ENCODE measurements at places on chromosomes 12 and 14. TPM values are rescaled to one million over a fixed set of nuclear protein-coding genes. Genes with fewer than 3 reads are reported as not detected.

- DNase-seq, result no peak
These were observed 132.8 kb upstream of the TRHDE start for GRCh38 chr12:72139411-72139810.

- no peak for DNase-seq
These were observed 225.3 kb upstream of the ATP2B1 start for GRCh38 chr12:89933911-89934310.

- no peak for DNase-seq
These were observed 160.2 kb downstream of the PRIMA1 start for GRCh38 chr14:93628048-93628447.

- DNase-seq, result peak; percentile 63
These were observed 7.8 kb downstream of the CRACR2A start for GRCh38 chr12:3745152-3745551.

DNA sequence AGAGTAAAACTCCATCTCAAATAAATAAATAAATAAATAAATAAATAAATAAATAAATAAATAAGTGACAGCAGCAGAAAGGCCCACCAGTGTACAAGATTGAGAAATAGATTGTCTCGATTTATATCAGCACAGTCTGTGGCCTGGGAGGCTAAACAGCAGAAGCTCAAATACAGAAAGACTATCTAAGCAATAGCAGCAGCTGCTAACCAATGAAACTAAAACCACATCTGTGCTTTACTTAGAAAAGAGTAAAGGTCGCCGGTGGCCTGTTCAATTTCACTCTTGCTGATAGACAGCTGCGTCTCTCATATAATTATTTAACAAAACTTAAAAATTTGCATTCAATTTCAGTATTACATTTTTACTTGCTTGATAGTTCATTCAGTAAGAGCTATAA is 325.7 kb downstream of the CEP128 start:
- DNase-seq, result no peak

- peak; percentile 76 for DNase-seq
These were observed 2.4 kb downstream of the SINHCAF start for GRCh38 chr12:31323391-31324115.

DNA sequence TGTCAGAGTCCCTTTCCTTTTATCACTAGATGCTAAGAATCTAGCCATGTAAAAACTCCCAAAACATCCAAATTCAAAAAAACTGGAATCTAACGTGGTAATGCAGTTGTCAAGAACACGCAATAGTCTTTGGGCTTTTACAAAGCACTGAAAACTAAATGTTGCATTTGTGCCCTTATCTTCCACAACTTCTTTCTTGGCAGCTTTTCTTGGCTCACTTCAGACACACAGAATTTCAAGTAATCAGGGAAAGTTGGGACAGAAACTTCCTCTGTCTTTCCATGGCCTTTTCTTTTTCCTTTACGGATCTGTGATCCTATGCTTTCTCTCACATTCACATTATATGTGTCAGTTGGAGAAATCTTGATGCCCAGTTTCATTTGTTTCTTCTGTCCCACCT is 136.0 kb downstream of the CRADD start:
- no peak for DNase-seq

- no peak for DNase-seq
These were observed 166.6 kb downstream of the KTN1 start for GRCh38 chr14:55746558-55746957.

DNA sequence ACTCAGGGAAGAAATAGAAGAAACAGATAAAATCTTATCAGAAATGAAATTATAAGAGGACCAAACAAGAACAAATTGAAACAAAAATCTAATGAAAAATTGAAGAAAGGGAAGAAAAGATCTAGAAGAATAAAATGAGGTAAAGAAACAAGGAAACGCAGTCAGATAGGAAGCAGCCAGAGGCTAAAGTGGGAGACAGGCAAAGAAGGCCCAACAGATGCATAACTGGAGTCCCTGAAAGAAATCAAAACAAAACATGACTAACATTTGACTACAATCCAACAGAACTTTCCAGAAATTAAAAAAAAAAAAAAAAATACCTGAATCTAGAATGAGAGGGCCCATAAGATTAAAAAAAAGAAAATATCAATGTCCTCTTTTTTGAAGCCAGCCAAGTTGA is 65.6 kb downstream of the AMN start:
- DNase-seq, result no peak

DNA sequence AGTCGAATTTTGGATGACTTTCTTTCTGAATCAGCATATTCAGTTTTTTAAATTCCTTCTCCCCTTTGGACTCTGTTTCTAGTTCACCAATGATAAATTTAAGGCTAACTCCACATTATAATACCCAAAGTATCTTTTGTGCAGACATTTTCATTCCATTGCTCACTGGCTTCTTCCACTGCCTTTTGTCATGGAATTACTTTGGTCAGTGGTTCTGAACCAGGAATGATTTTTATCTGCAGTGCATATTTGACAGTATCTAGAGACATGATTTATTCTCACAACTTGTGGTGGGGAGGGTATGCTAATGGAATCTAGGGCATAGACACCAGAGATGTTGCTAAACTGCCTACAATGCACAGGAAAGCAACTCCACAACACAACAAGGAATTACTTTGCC is 234.4 kb upstream of the PRKD1 start:
- DNase-seq, result no peak

DNA sequence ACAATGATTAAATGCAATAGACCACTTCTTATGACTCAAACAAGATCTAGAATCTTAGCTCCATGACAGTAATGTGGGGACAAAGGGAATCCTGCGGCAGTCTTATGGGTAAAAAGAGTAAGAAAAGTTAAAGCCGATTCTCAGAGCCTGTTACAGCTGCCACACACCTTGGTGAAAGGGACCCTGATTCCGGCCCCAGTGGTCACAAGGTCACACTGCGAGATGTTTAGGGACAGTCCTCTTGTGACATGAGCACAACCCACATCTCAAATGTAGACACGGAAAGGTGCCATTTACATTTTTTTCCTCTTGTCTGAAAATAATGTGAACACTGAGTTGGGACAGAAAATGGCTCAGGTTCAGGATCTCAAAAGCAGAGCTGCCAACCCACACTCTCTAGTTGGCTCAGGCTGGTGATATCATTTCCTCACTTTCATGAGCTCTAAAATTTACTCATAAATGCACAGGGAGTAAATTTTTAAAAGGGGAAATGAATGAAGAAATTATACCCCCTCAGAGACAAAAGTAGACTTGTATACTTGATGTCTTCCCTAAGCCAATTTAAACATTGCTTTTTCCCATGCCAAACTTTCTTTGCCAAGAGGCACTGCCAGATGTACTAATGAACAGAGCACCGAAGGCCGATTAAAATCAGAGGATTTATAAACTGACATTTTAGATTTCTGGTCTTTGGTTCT is 113.1 kb upstream of the OVCH1 start:
- no peak for DNase-seq

DNA sequence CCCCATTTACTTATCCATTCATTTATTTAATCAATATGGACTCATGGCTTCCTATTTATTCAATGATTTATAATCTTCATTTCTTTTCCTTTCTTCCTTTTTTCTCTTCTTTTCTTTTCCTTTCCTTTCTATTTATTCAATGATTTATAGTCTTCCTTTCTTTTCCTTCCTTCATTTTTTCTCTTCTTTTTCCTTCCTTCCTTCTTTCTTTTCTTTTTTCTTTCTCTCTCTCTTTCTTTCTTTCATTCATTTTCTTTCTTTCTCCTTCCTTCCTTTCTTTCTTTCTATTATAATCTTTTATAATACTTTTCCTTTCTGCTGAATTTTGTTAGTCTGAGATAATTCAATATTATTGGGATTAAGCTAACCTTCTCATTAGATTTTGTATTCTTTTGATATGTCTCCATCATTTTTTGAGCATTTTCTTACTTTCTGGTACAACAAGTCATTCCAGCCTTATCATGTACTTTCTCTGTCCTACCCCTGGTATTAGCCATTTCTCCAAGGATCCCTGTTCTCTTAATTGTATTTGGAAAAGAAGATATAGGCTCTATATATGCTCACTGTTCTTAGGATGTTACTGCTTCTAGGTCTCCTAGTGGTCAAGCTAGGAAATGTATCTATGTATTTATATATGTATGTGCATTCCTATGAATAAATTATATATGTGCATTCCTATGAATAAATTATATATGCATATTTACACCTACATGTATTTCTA is 12.1 kb downstream of the LACRT start:
- DNase-seq, result no peak

Gene TSPAN19
- total RNA-seq, result not detected

Gene TAS2R9
- not detected for total RNA-seq

Gene CLEC2D
- total RNA-seq, result 385 TPM

Measured in activated CD8-positive, alpha-beta memory T cell treated with anti-CD3 and anti-CD28 coated beads, Interleukin-2, amount 10 ng/mL, durations not matched to agents 7 days and 5 days (primary cell).